Mesendoderm (in vitro differentiated cells): ENCODE measurements at places on chromosomes 5 and 9.
A peak's percentile ranks its signal among the peaks of the same experiment; 100 is the strongest.

DNA sequence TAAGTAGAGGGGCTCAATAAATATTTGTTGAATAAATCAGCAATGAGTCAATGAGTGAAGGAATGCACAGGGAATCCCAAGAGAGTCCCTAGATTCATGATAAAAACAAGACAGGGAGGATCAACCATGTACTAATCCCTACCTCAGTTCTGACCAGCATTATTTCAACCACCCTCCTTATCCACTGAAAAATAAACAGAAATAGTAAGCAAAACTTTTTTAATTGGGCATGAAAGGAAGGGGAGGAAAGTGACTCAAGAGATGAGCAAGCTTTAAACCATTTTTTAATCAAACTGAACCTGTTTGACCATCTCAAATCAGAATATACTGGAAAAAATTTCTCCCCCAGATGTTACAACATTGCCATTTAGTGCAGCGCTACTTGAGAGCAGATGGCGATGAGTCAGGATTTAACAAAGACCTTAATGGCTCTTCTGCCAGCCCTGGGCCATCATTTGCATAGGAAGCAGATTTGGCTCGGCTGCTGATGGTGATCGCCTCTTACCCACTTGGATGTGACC lies 194.8 kb upstream of the SLC30A5 start:
- peak; percentile 77 for DNase-seq

GRCh38 chr5:148401604-148402003 lies 17.8 kb downstream of the FBXO38 start:
- DNase-seq: no peak

DNA sequence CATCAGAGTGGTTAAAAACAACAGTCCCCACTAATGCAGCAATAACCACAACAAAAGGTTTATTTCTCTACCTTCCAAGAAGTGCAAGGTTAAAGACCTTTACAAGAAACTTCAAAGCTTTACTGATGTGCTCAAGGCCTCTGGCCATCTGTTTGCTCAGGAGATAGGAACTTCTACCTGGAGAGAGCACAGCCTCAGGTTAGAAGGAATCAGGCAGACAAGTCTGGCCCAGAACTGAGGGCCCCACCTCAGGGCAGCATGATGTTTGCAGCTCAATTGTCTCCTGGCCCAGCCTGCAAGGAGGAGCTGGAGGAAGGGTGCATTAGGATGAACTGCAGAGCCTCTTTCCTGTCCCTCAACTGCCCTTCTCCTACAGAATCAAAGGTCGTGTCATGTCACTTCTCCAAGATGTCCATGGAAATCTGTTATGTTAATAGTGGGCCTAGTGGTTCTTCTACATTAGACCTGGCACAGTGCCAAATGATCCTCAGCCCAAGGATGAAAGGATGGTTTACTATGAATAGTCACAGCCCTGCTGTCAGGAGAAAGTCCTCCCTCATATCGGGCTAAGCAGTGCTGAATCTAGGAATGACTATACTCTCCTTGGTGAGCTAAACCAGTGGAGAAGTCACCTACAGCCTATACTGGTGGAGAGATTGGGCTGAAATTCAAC lies 98.9 kb upstream of the NTRK2 start:
- DNase-seq: peak; percentile 63

- DNase-seq: no peak
These were observed 106.9 kb upstream of the SEMA6A start for GRCh38 chr5:116681334-116682013.

DNA sequence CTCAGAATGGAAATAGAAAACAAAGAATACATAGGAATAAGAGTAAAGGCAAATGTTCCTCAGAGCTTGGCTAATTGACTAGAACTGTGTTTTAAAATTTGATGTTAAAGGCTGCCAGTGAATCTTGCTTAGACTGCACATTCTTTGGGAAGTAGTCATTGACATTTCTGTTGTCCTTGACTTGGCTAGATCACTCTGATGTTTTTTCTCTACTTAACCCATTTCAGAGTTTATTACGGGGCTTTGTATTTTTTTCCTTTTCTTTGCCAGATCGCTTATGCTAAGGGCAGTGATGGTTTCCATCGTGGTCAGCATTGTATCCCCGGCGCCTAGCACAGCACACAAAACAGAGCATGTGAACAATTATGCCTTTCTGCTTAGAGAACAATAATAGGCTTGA lies 1126.7 kb upstream of the CDH9 start:
- DNase-seq: peak; percentile 7

DNA sequence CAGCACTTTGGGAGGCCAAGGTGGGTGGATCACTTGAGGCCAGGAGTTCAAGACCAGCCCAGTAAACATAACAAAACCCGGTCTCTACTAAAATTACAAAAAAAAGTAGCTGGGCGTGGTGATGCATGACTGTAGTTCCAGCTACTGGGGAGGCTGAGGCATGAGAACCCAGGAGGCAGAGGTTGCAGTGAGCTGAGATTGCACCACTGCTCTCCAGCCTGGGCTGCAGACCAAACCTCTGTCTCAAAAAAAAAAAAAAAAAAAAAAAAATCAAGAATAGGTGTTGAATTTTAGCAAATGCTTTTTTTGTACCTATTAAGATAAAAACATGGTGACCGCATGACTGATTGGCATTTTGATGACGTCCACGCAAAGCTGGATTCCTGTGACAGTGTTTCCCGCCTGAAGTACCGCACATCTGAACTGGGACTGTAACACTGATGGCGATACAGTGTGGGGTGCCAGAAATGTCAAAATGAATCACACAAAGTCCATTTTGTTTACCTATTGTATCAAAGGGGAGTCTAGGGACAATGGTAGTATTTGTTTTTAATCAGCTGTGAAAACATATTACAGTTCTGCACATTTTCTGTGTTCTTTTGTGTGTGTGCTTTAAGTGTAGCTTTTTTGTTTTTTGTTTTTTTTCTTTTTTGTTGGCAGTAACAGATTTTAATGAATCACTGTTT lies 23.2 kb upstream of the TBC1D9B start:
- no peak for DNase-seq

DNA sequence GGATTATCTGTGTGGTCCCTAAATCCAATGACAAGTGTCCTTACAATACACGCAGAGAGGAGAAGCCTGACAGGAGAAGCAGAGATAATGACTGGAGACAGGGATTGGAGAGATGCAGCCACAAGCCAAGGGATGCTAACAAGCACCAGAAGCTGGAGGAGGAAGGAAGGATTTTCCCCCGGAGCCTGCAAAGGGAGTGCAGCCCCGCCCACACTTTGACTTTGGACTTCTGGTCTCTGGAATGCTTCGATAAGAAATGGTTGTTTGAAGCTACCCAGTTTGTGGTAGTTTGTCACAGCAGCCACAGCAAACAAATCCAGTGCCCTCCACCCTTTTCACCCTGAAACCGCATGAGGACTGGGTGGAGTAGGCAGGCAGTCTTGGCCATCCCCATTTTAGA lies 77.2 kb upstream of the BOD1 start:
- DNase-seq: no peak
